ENCODE measurements at places on chromosomes 7 and 10.

GRCh38 chr10:21719502-21719901 is 185.5 kb downstream of the MLLT10 start:
- no peak for DNase-seq

DNA sequence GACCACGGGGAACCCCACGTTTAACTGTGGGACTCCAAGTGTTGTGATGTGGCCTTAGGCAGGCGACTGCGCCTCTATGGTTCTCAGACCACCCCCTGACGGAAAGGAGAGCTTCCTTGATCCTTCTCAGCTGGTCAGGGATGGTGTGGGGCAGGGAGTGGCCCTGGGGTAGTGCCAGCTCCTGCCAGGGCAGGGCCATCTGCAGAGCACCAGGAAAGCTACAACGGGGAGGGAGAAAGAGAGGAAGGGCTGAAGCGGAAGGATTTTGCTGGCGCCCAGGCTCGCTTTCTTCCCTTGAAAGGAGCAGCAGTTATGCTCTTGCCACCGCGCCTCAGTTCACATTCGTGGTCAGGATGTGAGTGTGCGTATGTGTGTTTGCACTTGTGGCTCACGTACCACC is 74.9 kb upstream of the PCBD1 start:
- DNase-seq = no peak

DNA sequence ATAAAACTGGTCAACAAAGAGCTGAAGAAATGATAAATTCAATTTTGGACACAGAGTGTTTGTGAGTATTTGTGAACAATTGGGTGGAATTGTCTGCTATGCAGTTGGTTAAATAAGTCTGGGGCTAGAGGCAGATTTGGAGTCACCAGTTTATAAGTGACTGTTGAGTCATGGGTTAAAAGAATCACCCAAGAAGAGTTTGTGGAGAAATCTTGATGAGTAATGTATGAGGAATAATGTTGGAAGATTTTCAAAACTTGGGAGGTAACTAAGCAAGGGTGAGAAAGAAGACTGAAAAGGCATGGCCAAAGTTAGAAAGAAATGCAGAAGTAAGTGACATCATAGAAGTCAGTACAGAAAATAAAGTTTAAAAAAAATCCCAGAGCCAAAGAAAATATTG is 750.7 kb downstream of the MAGI2 start:
- DNase-seq = no peak

DNA sequence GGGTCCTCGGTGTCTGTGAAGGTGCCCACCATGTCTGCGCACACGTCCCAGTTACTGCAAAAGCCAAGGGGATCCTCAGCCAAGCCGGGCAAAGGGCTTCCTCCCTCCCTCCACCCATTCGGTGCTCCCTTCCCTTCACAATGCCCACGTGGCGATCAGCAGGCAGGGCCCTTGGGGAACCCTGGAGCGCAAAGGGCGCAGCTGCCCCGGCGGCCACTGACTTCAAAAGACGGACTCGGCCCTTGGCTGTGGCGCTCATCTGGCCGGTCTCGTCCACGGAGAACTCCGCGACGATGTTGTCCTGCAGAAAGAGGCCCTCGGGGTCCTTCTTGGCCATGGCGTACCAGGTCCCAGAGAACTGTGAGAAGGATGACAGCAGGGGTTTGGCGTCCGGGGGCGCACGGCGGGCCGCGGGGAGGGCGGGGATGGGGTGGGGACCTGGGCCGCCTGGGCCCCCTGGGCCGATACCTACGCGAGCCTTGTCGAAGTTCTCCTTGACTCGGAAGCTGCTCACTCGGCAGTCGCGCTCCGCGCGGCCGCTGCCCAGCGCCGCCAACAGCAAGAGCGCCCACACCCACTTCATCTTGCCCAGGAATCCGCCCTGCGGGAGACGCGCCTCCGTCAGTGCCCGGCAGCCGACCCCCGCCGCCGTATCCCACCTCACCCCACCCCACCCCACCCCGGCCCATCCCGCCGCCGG is 439 bp downstream of the RBP4 start:
- no peak for DNase-seq

DNA sequence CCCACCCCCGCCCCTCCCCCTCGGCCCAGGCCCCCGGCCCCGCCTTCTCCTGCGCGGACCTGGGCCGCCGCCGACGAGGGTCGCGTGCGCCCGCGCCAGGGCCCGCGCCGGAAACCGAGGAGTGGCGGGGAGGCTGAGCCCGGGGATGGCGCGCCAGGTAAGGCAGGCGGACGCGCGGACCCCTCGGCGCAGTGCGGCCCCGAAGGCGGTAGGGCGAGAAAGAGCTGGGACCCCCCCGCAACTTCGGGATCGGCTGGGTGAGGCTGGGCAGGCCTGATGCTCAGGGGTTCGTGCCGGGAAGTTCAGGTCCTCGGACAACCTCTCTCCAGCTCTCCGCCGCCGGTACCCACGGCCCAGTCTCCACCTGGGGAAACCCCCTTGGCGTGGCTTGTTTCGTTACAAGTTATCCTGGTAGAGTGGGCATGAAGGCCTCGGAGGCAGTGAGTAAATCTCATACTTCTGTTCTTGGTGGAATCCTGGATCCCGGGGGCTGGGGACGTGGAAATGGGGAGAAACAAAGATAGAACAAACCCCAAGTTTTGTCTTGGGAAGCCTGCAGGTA is 58.4 kb downstream of the ZNF467 start:
- no peak for DNase-seq

- no peak for DNase-seq
Observed at GRCh38 chr7:139866047-139866837, 37.2 kb downstream of the TBXAS1 start.

DNA sequence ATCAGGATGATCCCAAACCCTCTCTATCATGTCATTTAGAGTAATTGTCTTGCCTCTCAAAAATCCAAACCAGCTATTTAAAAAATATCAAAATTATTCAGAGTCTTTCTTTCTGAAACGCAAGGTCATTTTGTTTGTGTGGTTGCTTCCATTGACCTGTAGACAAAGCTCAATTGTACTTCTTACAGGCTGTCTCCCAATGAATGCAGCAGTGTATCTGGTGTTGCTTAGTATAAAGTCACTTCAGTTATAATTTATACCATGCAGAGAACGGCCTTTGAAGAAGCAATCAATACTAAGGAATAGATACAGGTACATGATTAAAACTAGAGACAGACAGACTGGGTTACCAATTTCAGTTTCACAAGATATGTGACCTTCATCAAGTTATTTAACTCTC is 80.9 kb downstream of the DOCK4 start:
- DNase-seq = no peak

DNA sequence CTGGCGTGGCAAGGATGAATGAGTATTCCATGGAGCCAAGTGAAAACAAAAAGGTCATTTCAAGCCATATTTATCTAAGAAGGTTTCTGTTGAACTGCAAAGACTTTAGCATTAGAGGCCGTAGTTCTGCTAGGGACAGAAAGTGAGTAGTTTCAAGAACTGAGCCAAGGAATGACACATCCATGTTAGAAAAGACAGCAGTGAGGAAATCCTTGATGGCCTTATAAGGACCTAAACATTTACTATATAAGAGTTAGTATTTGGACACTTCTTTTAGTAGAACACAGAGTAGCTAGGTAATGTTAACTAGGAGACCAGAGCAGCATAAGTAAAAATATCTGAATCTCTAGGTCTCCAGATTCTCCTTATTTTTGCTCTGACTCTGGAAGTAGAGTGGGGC is 329.8 kb upstream of the SEMA3D start:
- DNase-seq = no peak

DNA sequence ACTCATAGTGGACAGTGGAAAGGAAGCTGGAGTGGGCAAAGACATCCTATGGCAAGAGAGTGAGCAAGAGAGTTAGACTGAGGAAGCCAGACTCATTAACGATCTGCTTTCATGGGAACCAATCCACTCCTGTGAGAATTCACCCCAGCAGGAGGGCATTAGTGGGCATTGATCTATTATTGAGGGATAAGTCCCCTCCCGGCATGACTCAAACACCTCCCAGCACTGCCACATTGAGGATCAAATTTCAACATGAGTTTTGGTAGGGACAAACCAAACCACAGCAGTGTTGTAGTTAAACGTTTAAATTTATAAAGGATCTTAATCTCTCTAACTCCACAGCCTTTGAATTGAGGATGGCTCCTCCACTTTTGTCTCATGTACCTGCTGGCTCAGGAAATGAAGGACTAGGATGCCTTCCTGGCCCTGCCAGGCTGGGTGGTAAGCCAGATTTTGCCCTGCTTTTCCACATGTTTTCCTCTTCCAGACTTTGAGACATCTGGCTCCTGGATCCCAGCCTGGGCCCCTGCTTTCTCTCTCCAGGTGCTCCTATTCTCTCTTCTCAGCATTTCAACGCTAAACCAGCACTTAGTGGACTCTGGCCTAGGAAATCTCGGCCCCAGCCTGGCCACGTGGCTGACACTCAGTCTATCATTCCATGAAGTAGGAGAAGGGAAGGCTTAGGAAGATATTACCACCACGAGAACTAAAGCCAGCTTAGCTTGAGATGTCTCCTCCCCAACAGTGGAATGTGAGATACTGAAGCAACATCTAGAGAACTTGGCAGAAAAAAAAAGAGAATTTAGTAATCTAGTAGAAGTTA is 96.5 kb upstream of the PIP4K2A start:
- no peak for DNase-seq

DNA sequence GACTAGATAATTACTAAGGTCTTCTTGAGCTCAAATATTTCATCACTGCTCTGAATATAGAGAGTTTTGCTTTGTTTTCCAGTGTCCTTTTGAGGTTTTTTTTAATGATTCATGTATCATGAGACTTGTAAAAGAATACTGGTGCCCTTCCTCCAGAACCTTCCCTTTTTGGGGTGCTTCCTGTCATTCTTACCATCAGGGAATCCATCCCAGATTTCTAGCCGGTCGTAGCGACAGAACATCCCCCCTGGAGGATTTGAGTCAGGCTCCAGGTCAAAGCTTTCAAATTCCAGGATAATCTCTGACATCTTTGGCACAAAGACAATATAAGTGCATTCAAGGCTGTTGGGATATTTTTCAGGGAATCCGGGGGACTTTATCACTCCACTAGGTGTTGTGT is 71.0 kb downstream of the NRP1 start:
- DNase-seq = no peak

DNA sequence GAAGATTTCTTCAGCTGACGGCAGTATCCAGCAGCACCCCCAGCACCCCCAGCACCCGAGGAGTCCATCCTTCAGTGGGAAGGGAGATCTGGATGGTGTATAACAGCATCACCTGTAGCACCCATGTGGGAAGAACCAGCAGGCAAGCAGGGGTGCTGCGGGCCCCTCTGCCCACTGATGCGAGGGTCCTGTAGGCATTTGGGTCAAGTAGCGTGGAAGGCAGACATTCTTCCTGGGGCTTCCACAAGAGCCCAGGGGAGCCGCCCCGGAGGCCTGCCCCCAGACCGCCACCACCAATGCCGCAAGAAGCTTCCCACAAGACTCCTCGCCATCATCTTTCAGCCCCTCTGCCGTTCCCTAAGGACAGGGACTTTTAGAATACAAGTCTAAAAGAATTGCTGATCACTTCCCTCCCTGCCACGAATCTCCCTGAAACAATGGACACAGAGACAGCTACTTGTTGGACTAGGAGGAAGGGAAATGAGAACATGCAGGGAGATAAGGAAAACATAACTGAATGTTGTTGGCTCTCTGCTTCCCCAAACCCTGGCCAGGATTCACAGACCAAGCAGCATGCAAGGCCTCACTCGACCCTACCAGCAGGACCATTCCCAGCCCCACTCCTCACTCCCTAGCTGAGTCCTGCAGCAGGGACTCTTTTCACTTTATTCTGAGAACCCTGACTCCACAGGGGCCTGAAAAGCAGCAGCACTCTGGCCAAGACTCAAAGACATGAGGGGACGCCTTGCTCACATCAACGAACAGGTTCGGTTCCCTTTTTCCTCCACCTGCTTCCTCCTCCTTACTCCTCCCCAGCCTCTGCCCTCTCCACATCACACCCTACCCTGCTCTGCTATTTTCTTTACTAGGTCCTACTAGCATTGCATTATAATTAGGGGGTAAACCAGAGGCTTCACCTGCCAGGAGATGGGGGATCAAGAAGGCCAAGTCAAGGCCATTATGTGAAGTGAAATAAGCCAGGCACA is 164.5 kb downstream of the HERPUD2 start:
- DNase-seq = no peak

- no peak for DNase-seq
Observed at GRCh38 chr10:103547391-103547946, 54.0 kb downstream of the NEURL1 start.

- no peak for DNase-seq
Observed at GRCh38 chr7:44391171-44391570, 65.8 kb upstream of the CAMK2B start.

- no peak for DNase-seq
Observed at GRCh38 chr7:33130184-33130583, 820 bp downstream of the BBS9 start.

- no peak for DNase-seq
Observed at GRCh38 chr7:77262316-77262715, 62.7 kb upstream of the FGL2 start.

DNA sequence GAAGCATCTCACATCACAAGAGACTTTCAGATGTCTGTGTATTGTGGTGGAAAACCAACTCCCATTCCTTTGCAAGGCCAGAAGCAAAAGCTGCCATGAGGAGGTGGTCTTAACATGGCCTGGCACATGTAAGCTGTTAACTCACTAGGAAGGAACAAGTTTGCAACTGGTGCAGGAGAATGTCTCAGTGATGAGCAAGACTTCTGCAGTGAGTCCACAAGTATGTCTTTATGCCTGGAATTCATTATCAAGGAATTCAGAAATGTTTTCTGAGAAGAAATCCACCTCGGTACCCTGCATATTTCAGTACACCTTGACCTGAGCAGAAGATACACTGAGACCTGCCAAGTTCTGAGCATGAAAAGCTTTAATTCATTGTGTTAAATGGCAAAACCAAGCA is 1033.1 kb downstream of the NRG3 start:
- DNase-seq = no peak

GRCh38 chr10:26454891-26455290 is 16.8 kb downstream of the APBB1IP start:
- DNase-seq = no peak

DNA sequence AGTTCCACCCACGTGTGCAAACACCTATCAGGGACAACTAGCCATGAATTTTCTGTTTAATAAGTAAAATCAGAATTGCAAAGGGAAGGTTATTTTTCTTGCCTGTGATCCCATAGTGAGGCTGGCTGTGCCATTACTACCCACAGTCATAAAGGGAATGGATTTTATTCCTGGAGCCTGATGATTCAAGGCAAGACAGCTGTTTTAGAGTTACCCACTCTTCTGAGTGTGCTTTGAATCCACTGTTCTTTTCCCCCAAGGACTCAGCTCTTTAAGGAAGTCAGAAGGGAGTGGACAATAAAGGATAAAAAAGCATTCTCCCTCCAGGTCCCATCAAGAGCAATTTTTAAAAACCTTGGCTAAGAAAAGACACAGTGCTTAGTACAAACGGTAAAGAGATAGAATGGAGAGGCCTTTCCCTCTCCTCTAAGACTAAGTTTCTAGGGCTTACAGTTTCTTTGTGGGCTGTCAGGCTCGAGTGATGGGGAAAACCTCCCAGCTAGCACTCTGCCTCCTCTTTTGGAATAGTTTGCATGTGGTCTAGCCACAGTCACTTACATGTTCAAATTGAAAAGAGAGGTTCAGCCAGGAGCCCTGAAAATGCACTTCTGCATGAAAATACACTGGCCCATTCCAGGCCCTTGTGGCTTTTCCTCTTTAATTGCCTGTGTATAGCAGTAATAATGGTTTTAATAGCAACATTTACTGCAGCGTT is 5.1 kb upstream of the LRRC4 start:
- no peak for DNase-seq
